Activated CD4-positive, alpha-beta memory T cell treated with anti-CD3 and anti-CD28 coated beads, Interleukin-2, amount 10 ng/mL, durations not matched to agents 7 days and 5 days (primary cell): ENCODE measurements at places on chromosomes 11 and 22. TPM values are rescaled to one million over a fixed set of nuclear protein-coding genes. Genes with fewer than 3 reads are reported as not detected.

DNA sequence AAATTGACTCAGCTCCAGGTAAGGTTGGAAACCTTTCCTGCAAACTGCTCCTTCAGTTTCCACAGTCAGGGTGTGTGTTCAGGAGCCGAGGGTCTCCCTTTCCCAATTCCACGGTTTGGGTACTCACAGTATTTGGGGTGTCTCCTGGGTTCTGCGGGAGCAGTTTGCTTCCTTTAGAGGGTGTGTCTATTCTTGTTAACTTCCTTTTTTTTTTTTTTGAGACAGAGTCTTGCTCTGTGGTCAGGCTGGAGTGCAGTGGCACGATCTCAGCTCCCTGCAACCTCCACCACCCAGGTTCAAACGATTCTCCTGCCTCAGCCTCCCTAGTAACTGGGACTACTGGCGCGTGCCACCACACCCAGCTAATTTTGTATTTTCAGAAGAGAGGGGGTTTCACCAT is 251.4 kb downstream of the LUZP2 start:
- DNase-seq, result no peak

DNA sequence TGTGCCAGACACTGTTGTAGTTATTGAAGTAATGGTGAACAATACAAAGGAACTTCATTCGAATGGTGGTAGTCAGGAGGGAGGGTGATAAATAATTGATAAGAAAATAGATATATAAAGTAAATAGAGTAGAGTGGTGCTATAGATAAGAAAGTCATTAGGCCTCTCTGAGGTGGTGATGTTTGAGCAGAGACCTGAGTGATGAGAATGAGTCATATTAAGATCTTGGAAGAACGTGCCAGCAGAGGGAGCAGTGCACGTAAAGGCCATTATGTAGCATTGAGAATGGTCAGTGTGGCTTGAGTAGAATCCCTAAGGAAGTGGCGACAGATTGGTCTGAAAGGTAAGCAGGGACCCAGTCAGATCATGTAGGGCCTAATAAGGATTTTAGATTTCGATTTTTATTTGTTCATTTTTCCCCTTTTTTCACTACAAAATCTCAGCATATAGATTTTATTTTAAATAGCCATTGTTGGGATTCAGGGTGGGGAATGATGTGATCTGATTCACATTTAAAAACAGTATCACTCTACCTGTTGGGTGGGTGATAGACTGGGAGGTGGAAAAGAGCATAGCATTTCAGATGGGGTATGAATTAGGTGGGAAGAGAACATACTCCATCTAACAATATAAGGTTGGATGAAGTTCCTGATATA is 44.7 kb downstream of the CCDC90B start:
- DNase-seq, result peak; percentile 22

The YAP1 gene
- 0.18 TPM for total RNA-seq

The TRPC6 gene
- not detected for total RNA-seq

The TRIM51G gene
- total RNA-seq, result not detected
